Kidney (tissue), 22 donors: ENCODE measurements at places on chromosomes 3 and 15. TPM values are rescaled to one million over a fixed set of nuclear protein-coding genes. Genes with fewer than 3 reads are reported as not detected.

GRCh38 chr3:79339846-79340245 lies 428.0 kb downstream of the ROBO1 start:
- DNase-seq, result peak; percentile 27

GRCh38 chr15:58070801-58071418 lies 5.4 kb upstream of the ALDH1A2 start:
- peak; percentile 73 for DNase-seq

DNA sequence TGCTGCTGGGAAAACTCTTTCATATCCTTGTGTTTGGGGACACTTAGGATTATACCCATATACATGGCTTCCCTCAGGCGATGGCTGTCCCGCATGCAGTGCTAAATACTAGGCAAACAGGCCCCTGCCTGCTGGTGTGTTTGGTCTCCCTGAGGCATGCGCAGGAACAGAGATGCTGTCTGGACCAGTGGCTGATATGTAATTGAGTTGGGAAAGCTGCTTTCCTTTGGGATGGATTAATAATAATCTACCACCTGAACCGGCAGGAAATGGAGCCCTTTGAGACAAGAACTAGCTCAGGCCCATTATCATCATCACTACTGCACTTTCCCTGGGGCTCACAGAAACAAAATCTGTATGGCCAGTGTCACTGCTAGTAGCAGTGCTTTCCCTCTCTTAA lies 18.0 kb downstream of the ZDHHC3 start:
- no peak for DNase-seq

- no peak for DNase-seq
Measured at GRCh38 chr3:26061947-26062346, 272.1 kb downstream of the OXSM start.

LOXL1 gene
- 33.2 TPM for total RNA-seq

GPR62 gene
- total RNA-seq, result 0.09 TPM

DNA sequence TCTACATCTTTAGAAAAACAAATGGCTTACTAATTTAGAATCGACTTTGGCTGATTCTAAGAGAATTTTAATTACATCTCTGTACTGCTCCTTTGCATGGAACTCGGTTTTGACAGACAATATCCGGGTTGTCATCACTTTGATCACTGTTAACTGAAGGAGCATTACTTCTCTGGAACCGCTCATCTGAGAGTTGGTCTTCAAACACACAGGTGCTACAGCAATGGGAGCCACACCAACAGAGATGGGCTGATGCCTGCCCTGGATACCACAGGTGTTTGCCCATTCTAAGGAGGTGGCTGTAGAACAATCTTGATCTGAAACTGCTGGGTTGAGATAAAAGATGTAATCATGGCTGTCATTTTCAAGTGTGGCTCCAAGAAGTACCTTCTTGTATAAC lies 21.6 kb downstream of the LINS1 start:
- no peak for DNase-seq

DNA sequence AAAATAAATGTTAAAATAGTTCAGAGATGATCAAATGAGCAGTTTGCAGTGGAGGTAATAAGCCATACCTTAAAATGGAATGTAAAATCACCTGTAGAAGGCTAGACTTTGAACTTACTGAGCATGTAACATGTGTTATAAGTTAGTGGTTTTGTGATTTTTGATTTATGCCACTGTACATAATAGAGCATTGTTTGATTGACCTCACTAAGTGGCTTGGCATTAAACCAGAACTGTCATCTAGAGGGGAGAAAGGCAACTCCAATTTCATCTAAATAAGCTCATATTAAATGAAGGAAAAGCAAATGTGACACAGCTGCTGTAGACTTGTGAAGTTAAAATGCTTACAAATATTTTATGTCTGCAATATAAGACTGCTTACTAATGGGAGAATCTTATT lies 387.9 kb downstream of the ZIC1 start:
- no peak for DNase-seq

- no peak for DNase-seq
Measured at GRCh38 chr15:70186152-70186551, 88.4 kb upstream of the TLE3 start.

GRCh38 chr3:16204751-16205150 lies 30.3 kb downstream of the GALNT15 start:
- DNase-seq, result no peak

GOLGA8M gene
- 4.9 TPM for total RNA-seq

GRCh38 chr3:79690072-79690471 lies 77.7 kb downstream of the ROBO1 start:
- DNase-seq, result no peak

DNA sequence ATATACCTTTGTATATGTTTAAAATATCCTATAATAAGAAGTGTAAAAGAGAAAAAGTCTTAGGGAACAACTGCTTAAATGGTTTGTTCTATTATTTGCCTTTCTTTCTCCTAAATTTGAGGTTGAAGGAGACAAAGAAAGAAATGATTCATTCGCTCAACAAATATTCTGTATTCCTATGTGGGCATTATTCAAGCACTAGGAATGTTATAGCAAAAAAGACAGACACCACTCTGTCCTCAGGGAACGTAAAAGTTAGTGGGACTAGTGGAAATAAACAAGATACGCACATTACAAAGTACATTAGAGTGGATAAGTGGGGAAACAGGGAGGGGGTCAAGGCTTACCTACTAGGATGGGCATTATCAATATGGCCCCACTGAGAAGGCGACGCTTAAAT lies 332.2 kb downstream of the LPP start:
- DNase-seq, result no peak

GRCh38 chr3:168585544-168585943 lies 489.8 kb upstream of the GOLIM4 start:
- DNase-seq, result no peak

PLA1A gene
- total RNA-seq, result 6.7 TPM

GRCh38 chr15:83992324-83993031 lies 243.1 kb upstream of the GOLGA6L4 start:
- DNase-seq, result no peak

DNA sequence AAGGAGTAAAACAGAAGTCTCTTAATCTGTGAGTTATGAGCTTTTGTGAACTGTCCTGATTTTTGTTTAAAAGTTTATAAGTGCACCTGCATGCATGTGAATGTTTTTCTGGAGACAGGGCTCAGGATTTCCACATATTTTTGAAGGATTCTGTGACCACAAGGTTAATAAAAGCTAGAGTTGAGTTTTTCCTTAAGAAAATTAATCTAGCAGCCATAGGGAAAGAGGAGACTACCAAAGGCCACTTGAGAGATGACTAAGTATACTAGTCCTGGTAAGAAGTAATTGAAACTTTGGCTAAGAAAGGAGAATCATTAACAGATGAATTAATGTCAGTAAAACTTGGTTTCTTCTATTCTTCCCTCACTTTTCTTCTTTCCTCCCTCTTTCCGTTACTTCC lies 176.8 kb upstream of the EPHA3 start:
- no peak for DNase-seq

DNA sequence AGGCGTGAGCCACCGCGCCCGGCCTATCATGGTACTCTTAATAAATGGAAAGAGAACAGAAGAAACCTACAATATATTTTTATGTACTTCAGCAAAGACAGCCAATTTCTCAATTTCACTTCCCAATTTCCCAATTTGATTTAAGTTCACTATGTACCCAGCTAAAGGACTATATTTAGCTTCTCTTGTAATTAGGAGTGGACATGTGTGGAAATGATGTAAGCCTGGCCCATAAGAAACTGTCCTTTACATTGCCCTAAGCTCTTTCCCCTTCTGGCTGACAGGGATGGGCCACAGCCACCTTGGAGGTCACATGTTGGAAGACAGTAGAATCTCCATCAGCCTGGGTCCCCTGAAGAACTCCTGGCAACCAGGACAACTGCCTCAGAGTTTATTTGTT lies 6.2 kb downstream of the TMEM39A start:
- no peak for DNase-seq

SIDT1 gene
- 4.9 TPM for total RNA-seq

GRCh38 chr15:38414357-38414756 lies 39.6 kb upstream of the FAM98B start:
- DNase-seq, result no peak

DNA sequence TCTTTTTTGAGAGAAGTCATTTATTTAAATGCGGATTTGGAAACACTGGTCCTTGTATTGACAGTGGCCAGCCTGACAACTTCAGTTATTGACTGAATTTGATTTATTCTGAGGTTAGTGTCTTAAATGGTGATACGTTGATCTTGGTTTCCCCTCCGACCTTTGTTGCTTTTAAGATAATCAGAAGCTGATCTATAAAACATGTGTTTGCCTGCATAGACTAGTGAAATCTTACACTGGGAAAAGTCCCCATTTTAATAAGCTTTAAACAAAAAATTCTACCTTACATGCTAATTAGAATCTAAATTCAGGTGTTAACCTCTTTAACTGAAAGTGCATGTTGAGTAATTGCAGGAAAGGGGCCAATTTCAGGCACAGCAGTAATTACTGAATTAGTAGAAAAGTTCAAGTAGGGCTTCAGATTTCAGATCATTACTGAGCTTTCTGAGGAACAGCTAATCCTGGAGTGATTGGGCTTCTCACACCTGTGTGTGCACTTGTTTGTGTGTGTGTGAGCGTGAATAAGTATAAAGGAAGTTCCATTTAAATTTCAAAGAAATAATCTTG lies 221.4 kb downstream of the SOX2 start:
- no peak for DNase-seq

DNA sequence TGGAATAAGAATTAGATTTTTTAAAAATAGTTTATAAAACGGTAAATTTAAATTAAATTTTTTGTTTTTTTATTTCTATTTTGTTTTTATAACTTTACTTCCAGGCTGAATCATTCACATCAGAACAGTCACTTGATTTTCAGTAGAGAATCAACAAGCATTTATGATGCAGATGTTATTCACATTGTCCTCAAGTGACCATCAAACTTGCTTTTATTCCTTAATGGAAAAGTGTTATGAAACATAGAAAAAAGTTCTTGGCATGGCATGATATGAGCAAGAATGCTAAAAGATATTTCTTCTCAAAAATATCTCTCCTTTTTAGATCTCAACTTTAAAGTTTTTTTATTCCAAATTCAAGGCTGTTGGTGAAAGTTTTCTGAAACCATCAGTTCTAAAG lies 70.9 kb upstream of the TGFBR2 start:
- DNase-seq, result no peak

GRCh38 chr3:183907911-183908331 lies 23.2 kb upstream of the PARL start:
- no peak for DNase-seq

DNA sequence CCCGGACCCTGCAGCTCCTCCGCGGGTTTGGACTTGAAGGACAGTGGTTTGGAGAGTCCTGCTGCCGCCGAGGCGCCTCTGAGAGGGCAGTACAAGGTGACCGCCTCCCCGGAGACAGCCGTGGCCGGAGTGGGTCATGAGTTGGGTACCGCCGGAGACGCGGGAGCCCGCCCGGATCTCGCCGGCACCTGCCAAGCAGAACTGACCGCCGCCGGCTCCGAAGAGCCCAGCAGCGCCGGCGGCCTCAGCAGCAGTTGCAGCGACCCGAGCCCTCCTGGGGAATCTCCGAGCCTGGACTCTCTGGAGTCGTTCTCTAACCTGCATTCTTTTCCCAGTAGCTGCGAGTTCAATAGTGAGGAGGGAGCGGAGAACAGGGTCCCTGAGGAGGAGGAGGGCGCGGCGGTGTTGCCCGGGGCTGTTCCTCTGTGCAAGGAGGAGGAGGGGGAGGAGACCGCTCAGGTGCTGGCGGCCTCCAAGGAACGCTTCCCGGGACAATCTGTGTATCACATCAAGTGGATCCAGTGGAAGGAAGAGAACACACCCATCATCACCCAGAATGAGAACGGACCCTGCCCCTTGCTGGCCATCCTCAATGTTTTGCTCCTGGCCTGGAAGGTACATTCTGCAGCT lies 634 bp downstream of the MINDY2 start:
- DNase-seq, result peak; percentile 82

ZNF280D gene
- 50.0 TPM for total RNA-seq
